NCI-H1417 treated with DMSO at 0.1 percent for 48 hours (cell line): ENCODE measurements at places on chromosomes 5 and 9.

- no peak for DNase-seq
These were observed 372.1 kb downstream of the ACTL7B start for GRCh38 chr9:108483676-108484075.

- DNase-seq: no peak
These were observed 31.6 kb downstream of the NEURL1B start for GRCh38 chr5:172672681-172673080.

DNA sequence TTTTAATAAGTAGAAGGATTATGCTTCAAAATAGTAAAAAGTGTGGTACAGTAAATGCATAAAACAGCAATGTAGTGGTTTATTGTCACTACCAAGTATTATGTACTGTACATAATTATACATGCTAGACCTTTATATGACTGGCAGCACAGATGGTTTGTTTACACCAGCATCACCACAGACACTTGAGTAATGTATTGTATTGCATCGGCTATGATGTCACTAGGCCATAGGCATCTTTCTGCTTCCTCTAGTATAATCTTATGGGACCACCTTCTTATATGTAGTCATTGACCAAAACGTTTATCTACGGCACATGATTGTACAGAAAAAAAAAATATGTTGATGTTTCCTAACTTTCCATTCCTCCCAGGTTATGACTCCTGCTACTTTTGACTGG is 31.9 kb upstream of the SSBP2 start:
- DNase-seq: no peak

DNA sequence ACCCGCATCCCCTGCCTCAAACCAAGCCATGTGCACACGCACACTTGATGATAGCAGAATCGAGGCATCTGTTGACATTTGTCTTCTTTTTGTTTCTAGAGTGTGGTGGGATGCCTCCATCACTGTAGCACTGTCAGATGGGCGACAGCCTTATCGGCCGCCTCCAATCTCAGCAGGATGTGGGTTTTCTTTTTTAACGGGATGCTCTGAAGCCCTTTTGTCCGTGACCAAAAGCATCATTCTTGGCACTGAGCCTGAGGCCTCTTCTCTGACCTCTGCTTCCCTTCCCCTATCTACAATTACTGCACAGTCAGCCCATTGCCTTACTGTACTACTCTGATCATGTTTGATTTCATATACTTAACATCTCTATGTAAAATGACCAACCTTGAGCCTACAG is 78.3 kb downstream of the LMNB1 start:
- no peak for DNase-seq

GRCh38 chr9:91907484-91908292 is 42.3 kb downstream of the ROR2 start:
- DNase-seq: no peak

GRCh38 chr9:114633438-114634089 is 22.5 kb downstream of the TMEM268 start:
- no peak for DNase-seq

DNA sequence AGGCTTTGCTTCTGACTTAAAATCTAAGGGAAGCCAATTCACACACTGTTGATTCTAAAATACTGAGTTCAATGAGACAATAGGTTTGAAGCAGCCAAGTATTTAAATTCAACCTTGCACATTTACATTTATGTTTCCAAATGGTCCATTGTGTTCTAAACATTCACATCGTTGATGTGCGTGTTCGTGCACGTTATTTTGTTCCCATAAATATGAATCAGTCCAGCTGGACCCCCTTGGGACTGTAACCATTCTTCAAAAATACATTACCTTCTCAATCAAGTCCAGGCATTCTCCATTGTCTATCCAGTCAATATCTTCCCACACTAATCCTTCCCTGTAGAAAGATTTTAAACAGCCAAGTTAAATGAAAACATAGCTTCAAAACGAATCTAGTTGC is 146.4 kb upstream of the RETREG1 start:
- DNase-seq: no peak

DNA sequence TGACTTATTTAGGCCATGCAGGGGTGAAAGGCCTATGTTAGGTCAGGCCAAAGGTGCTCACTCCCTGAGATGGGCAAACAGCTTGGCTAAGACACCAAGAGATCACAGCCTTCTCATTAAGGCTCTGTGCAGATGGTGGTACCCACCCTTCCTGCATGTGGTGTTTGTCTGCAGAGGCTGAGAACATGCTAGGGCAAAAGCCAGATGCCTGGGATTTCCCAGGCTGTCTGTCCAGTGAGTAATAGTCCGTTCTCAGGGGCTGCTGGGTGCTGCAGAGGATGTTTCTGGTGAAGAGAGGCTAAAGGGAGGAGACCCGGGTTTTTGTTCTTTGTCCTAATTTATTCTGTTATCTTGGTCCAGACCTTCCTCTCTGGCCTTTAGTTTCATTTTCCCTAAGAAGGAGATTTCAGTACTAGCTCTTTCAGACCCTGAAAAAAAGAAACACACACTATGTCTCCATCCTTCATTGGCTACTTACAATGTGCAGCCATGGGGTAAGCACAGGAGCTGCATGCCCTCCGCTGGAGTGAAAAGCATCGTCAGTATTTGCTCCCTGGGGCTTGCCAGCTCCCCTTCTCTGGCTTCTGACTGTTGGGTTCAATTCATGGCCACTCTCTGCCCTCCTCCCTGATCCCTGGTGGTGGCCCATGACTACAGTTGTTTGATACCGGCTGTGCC is 23.4 kb upstream of the GLRA1 start:
- DNase-seq: no peak

- DNase-seq: no peak
These were observed 8.8 kb downstream of the BTF3 start for GRCh38 chr5:73507062-73507461.

DNA sequence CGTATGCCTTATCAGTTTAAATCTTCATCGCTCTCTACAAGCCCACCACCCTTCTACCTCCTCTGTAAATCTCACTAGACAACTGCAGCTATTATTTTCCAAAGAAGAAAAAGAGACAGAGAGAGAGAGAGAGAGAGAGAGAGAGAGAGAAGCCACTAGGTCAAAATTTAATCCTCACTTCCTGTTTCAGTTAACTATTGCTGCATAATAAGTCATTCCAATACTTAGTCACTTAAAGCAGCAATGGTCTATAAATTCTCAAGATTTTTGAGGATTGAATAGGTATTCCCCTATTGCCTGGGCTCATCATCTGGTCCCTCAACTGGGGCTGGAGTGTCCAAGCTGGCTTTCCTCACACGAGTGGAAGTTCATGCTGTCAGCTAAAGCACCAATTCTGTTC is 68.8 kb downstream of the ITGA1 start:
- no peak for DNase-seq

- no peak for DNase-seq
These were observed 82.1 kb downstream of the GIN1 start for GRCh38 chr5:103037673-103038455.

GRCh38 chr5:179264053-179264782 is 81.0 kb downstream of the ADAMTS2 start:
- no peak for DNase-seq

GRCh38 chr5:151024440-151025249 is 4.3 kb downstream of the GPX3 start:
- no peak for DNase-seq

DNA sequence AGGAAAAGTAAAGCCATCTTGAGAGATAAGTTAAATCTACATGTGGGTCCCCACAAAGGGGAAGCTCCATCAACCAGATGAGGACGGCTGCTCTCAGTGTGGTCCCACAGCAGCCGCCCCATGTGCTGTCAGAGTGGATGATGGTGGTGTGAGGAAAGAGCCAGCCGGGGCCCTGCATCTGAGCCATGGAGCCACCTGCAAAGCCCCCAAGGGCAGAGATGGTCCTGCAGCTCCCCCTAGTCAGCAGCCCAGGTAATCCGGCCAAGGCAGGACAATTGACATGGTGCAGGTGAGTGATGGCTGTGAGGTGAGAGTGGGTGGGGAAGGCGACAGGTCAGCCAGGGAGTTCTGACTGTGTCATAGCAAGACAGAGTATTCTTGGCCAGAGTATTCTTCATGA is 458.8 kb downstream of the ICE1 start:
- no peak for DNase-seq

DNA sequence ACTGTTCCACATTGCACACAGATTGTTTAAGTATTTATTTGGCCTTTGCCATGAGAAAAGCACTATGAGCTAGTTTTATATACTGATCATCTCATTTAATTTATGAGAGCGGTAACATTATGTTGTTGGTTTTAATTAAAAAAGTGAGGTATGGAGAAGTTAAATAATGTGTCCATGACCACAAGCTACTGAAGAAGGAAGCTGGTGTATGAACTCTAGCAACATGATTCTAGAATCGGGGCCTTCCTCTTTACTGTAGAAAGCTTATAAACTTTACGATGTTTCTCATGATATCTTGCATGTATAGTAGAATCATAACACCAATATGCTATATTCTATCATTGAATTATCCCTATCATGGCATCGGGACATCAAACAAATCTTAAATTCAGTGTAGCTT is 52.9 kb upstream of the CDH18 start:
- no peak for DNase-seq

DNA sequence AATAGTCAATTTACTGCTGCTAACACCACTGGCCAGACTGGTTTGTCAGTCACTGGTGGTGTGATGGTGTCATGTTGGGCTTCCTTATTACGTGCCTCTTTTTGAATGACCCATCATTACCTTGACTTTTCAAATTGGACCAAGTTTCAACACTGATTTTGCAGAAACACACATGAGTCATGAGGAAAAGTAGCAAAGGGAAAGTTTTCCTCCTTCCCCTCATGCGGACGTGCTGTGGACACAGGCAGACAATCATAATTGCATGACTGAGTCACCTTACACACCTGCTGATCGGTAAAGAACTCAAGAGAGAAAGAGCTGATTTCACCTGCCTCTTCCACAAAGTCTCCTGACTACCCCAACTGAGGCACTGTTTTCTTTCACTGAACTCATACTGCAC is 324.5 kb downstream of the ARRDC3 start:
- DNase-seq: no peak

DNA sequence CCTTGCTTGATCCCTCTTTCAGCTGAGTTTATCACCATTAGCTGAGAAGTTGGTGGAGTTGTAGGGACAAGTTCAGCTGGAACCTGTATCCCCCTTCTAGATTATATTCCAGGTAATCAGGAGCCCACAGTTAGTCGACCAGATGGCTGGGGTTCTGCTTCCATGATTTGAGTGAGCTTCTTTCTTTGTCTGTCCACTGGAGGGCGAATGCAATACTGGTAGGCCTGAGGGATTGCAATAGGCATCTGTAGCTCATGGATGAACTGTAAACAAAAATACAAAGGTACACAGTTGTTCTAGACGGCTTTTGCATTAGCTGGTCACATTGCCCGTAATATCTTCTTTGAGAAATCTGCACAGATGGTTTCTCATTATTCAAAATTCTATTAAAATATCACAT is 88.9 kb downstream of the PCSK5 start:
- no peak for DNase-seq

- DNase-seq: no peak
These were observed 259.1 kb downstream of the TMEM167A start for GRCh38 chr5:82817897-82818676.

GRCh38 chr9:77751341-77752091 is 103.4 kb upstream of the GNA14 start:
- peak; percentile 33 for DNase-seq

GRCh38 chr9:137276473-137277328 is 825 bp upstream of the TOR4A start:
- no peak for DNase-seq

GRCh38 chr5:76626738-76627137 is 3.5 kb upstream of the F2RL2 start:
- no peak for DNase-seq

DNA sequence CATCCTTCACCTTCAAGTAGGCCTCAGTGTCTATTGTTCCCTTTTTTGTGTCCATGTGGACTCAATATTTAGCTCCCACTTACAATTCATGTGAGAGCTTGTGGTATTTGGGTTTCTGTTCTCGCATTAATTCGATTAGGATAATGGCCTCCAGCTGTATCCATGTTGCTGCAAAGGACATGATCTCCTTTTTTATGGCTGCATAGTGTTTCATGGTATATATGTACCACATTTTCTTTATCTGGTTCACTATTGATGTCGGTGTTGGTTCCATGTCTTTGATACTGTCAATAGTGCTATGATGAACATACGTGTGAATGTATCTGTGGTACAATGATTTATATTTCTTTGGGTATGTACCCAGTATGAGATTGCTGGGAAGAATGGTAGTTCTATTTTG is 113.7 kb downstream of the FGF18 start:
- DNase-seq: no peak

GRCh38 chr5:38830521-38831051 is 15.2 kb upstream of the OSMR start:
- DNase-seq: no peak

DNA sequence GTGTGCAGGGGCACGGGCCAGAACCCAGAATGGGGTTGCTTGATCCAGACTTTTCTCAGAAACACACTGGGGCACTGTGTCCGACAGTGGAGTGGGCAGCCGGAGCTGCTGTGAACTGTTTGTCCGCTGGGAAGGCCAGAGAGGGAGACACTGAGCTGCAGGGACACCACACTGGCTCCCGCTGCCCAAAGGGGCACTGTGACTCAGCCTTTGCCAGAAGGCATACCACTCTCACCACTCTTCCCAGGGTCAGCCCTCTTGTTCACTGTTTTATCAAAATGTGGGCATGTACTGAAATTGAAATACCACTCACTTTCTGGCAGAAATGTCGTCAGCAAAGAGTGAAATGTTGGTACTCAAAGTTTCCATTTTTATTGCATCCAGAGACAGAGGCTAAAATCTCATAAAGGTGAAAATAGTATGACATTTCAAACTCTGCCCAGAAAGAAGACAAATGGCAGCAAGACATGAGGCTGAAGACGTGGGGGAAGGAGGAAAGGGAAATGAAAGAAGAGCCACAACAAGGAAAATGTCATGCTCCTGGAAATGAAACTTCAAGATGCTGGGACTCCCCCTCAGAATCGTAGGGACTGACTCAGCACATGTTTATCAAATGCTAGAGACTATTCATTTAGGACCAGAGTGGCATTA is 4.5 kb upstream of the IL7R start:
- no peak for DNase-seq

GRCh38 chr5:10445352-10445751 is 3.7 kb downstream of the ROPN1L start:
- no peak for DNase-seq

GRCh38 chr5:114500756-114501155 is 138.9 kb downstream of the KCNN2 start:
- no peak for DNase-seq

DNA sequence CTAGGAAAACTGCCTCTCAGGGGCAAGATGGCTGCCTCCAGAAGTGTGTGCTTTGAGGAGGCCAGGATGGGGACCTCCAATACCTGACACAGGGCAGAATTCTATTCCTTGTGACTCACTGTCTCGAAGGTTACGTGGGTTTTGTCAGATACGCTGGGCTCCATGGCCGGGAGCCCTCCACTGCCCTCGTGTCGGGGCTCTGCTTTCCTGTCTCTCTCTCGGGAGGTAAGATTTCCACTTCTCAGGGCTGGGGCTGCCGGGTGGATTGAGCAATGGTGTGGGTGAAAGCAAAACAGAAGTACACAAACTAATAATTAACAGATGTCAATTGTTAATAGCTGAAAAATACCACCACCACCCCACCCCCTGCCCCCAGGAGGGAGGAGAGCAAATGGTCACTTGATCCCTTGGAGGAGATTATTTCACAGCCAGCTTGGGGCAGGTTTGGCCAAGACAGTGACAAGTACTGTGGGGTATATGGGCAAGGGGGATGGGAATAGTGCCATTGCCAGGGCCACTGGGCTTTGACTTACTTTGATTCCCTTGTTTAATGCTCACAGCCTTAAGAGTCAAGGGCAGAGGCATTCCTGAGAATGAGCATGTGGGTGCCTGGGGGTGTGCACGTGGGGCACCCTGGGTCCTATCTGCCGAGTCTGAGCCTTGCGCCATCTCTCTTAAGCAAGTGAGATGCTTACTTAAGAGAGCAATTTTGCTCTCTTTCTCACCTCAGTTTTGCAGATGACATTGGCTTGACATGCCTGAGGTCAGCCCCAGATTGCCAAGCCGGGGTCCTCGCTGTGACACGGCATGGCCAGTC is 28.8 kb upstream of the DAB2IP start:
- DNase-seq: no peak
